Activated T-cell treated with anti-CD3 and anti-CD28 coated beads, Interleukin-2, amount 50 U/mL, for 48 hours (primary cell): ENCODE measurements at places on chromosomes 16 and 17.

- DNase-seq = no peak
Measured at GRCh38 chr17:47983492-47984223, 12.7 kb downstream of the CDK5RAP3 start.

DNA sequence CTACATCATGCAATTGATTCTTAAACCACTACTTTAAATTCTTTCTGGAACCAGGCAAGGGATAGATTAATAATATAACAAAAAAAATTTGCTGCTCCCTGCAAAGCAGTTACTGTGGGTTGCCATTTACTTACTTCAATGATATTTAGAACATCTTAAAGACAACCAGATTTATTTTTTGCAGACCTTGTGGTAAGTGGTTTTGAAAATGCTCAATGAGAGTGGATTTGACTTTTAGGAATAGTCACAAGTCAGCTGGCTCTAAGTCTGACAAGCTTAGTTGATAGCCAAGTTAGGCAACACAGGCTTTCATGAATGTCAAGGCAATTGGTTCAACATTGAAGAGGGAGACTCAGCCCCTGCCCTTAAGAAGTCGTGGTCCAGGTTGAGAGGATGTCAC lies 11.8 kb downstream of the MARCHF10 start:
- no peak for DNase-seq

DNA sequence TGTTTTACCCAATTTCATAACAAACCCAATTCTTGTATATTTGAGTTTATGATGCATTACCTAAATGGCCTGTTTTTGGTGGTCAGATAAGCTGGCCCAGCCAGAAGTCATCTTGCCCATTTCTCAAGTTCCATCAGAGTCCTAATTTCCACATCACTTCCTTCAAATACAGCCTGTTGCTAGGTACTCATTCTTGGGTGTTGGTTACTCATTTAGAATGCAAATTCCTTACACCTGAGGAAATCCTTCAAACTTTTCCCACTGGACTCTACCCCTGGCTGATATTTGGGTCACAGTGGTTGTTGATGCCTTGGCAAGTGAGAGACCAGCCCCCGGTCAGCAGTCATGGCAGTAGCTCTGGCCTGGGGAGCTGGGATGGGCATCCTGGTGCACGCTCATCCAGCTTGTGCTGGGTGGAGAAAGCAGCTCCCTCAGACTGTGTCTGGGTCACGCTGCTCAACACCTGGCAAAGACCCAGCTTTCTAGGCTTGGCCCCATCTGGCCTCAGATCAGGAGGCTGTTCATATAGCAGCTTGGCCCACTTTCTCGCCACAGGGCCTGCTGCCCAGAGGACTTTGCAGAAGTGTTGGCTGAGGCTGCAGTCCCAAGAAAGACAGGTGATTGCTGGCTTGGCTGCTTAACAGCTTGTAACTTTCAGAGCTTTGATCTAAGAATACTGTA lies 25.8 kb downstream of the WSB1 start:
- DNase-seq = no peak

- DNase-seq = no peak
Measured at GRCh38 chr16:50609049-50609448, 60.9 kb downstream of the NKD1 start.

GRCh38 chr16:76669288-76669687 lies 392.1 kb downstream of the CNTNAP4 start:
- DNase-seq = no peak
